ENCODE measurements at places on chromosomes 3 and 15. TPM values are rescaled to one million over a fixed set of nuclear protein-coding genes. Genes with fewer than 3 reads are reported as not detected.

Gene SKIL
- 21.0 TPM for total RNA-seq

Gene KCNMB2
- total RNA-seq, result not detected

Gene CYP8B1
- total RNA-seq, result not detected

GRCh38 chr15:31266712-31267111 is 59.9 kb upstream of the KLF13 start:
- ATAC-seq, result peak; percentile 4

Gene PDIA5
- total RNA-seq, result 19.2 TPM

Gene AGBL1
- not detected for total RNA-seq

GRCh38 chr3:148625991-148626390 is 71.7 kb upstream of the AGTR1 start:
- ATAC-seq, result no peak

DNA sequence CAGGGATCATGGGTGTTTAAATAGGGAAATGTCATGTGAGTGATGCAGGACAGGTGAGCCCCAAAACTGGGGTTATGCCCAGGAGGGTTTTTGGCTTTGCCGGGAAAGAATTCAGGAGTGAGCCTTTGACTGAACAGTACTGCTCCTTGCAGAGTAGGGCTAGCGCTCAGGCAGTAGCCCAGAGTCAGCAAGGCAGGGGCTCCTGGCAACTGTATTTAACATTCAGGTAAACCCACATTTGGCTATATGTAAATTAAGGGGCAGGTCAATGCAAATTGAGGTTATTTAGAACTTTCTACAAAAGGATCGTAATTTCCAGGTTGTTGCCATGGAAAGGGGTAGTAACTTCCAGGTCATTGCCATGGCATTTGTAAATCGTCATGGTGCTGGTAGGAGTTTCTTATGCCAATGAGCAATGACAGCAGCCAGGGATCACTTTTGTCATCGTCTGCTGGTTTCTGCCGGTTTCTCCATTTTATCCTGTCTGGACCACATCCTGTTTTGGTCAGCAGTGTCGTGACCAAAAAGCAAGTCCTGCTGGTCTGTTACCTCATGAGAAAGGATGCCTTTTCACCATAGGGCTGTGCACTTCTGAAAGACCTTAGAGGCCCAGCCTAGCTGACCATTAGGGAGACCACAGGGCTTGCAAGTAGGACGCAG is 24.3 kb downstream of the MTHFS start:
- peak; percentile 95 for ATAC-seq

Gene TM4SF18
- not detected for total RNA-seq

DNA sequence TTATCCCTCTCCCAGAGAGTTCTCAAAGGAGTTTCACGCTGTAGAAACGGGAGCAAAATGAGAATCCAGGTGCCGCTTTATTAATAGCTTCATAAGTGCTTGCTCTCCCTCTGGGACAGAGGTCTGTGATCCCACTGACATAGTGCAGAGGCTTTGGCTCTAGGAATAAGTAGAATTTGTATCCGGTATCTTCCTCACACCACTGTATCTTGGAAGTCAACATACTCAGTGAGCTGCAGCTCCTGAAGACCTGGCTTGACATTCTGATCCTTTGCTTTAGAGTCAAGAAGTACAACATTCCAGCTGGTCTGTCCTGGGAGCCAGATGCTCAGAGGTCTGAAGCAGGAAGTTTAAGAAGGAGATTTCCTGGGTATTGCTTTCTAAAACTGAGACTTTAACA is 323.0 kb downstream of the LPP start:
- no peak for ATAC-seq

DNA sequence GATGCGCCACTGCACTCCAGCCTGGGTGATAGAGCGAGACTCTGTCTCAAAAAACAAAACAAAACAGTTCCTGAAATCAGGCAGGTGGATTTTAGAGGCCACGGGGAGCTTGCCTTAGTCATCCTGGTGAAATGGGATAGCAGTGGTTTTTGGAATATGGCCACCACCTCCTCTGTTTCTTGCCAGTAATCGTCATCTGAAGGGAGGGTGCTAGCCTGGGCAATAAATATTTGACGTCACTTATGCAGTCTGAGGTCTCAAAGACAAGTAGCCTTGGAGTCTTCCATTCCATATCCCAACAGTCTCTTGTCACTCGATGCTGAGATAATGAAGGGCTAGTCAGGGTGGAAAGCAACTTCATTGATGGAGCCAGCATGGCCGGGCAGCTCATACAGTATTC is 55.2 kb downstream of the KCNAB1 start:
- no peak for ATAC-seq

- no peak for ATAC-seq
Observed at GRCh38 chr3:120173056-120173675, 78.9 kb upstream of the GSK3B start.

Gene KLHL40
- not detected for total RNA-seq

Gene SNTN
- not detected for total RNA-seq

- no peak for ATAC-seq
Observed at GRCh38 chr3:139129892-139130291, 85.2 kb upstream of the PRR23C start.

Gene MUC20
- total RNA-seq, result 14.4 TPM

GRCh38 chr3:13654330-13655060 is 105.6 kb downstream of the FBLN2 start:
- ATAC-seq, result peak; percentile 44

Gene XIRP1
- 0.99 TPM for total RNA-seq

DNA sequence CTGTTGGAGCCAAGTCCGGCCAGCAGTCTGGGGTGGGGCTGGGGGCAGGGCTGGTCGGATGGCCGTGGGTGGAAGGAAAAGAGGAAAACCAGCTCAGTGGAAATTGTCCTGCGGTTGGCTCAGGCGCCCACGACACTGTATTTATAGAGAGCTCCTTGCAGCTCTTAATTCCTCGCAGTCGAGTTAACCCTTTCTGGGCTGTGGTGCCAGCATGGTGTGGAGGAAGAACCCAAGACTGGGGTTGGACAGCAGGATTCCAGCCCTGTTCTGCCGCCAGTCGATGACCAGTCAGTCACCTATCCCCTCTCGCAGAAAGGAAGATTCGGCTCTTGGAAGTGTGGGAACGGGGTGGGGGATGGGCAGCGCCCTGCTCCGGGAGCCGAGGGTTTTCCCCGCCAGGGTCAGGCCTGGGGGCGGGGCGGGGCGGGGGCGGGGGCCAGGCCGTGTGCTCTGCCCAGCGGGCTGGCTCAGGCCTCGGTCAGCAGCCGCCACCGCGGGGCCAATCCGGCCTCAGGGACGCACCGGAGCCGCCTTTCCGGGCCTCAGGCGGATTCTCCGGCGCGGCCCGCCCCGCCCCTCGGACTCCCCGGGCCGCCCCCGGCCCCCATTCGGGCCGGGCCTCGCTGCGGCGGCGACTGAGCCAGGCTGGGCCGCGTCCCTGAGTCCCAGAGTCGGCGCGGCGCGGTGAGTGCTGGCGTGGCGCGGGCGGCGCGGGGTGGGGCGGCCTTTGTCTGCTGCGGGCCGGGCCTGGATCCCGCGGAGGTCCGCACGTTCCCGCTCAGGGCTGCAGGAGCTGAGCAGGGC is at the start of gene CD276:
CD276 (plus strand) TSS at position 607 of the 804 bp plus-strand sequence. CDS start 15,257 bp downstream, outside the sequence.
- peak; percentile 67 for ATAC-seq

DNA sequence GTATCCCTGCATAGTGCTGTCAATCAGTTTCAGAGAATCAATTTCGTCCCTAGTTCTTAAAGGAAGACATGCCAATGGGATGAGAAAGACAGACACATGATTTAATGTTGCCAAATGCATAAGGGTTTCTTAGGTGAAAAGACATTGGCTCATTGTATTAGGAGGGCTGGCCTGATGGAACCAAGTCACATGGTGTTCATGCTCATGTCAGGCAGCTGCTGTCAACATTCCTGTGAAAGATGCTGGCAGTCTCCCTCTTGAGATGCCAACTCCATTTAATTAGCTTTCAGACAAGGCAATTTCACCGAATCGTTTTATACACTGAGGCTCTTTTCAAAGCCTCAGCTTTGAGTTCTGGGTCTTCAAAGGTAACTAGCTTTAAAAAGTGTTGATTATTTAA is 16.1 kb upstream of the IL1RAP start:
- no peak for ATAC-seq

DNA sequence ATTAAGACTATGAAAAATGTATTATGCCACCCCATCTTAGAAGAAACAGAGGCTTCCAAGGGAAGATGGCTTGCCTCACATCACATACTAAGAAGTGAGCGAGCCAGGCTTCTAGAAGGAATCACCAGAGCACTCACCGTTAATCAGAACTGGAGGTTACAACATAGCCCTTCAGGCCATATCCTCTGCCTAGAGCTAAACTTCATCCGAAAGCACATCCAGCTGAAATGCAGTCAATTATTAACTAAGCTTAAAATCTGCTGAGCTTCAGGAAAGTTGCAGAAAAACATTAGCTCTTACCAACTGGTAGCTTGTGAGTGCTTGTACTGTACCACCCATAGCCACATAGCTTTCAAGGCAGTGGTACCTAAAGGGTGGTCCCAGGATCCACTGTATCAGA is 483.2 kb downstream of the TBL1XR1 start:
- no peak for ATAC-seq

Gene WDR6
- total RNA-seq, result 154 TPM

Gene TRH
- not detected for total RNA-seq

DNA sequence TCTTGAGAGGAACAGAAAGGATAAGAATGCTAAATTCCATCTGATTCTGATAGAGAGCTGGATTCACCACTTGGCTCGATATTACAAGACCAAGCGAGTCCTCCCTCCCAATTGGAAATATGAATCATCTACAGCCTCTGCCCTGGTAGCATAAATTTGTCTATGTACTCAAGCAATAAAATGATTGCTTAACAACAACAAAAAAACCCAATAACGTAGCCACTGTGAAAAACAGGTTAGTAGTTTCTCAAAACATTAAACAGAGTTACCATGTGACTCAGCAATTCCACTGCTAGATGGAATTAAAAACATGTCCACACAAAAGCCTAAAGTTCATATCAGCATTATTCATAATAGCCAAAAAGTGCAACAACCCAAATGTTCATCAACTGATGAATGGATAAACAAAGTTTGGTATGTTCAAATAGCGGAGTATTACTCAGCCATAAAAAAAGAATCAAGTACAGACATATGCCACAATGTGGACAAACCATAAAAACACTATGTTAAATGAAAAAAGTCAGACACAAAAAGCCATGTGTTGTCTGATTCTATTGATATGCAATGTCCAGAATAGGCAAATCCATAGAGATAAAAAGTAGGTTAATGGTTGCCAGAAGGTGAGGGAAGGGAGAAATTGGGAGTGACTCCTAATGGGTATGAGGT is 16.8 kb downstream of the BCL2L10 start:
- no peak for ATAC-seq

- no peak for ATAC-seq
Observed at GRCh38 chr3:15216501-15216900, 10.5 kb downstream of the CAPN7 start.

Gene FBXW12
- total RNA-seq, result not detected

Gene CADPS
- total RNA-seq, result not detected

DNA sequence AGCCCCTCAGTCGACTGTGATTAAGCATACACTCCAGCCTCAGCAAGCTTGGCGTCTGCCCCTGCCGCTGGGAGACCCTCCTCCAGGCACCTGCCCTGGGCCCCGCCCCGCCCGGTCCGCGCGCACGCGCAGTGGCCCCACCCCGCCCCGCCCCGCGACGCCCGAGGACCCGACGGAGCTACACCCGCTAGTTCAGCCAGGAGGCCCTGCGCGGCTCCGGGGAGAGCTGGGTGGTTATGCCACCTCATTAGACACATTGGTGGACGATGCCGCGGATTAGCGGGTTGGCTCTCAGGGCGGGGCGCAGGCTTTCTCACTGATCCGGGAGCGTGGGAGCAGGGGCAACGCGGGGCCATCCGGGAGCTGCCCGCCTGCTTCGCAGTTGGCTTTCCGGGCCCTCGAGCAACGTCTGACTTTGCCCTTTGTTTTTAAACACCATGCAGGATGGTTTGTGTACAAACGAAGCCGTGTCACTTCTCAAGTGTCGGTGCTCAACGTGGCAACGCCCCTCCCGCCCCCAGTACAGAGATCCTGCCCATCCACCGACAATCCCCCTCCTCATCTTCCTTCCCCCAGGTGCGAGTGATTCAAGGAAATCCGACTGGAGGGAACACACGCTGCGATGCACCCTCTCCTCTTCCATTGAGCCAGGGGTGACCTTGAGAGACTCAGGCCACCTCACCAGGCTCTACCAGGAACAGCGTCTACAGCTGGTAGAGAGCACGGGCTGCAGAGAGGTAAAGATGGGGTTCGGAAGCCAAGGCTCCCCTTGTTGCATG is 109.3 kb downstream of the SHQ1 start:
- ATAC-seq, result peak; percentile 96

- ATAC-seq, result no peak
Observed at GRCh38 chr15:63287109-63287508, 9.7 kb downstream of the APH1B start.

GRCh38 chr3:106827515-106828213 is 549.6 kb upstream of the CCDC54 start:
- ATAC-seq, result no peak

Gene ANKRD34C
- not detected for total RNA-seq

DNA sequence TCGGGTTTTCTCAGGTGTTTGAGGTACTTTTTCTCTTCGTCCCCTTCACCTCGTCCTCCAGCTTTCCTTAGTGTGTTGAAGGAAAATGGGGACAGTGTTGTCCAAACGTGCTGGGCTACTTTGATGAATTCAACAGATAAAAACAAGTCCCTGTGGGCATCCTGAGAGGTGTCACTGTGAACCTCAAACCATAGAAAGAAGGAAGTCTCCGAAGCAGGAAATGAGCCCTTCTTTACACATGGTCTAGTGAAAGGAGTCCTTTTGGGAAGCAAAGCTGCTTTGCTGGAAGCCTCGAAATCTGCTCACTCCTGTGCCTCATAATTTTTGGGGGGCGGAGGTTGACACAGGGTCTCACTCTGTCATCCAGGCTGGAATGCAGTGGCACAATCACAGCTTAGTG is 10.6 kb downstream of the IL17RB start:
- no peak for ATAC-seq

Gene CEMIP
- total RNA-seq, result 0.04 TPM

DNA sequence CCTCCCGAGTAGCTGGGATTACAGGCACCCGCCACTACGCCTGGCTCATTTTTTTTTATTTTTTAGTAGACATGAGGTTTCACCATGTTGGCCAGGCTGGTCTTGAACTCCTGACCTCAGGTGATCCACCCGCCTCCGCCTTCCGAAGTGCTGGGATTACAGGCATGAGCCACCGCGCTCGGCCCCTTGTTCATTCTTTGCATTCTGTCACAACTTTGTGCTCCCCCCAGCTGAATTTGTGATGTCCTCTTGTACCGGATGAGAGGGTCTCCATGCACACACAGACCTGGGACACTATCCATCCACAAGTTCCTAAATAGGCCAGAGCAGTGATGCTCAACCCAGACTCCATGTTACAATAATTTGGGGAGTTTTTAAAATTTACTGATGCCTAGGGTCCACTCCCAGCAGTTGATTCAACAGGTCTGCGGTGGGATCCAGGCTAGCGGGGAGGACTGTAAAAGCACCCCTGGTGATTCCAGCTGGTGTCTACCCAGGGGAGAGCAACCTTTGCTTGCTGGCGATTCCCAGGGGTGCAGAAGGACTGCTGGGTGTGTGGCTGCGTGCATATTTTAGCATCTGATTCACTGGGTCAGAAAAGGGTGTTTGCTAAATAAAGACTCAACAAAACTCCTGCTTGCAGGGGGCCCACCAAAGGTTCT is 1.0 kb downstream of the RASSF1 start:
- ATAC-seq, result no peak

- peak; percentile 40 for ATAC-seq
Observed at GRCh38 chr3:171055336-171056178, 29.0 kb upstream of the SLC2A2 start.

- no peak for ATAC-seq
Observed at GRCh38 chr3:181723625-181724191, 12.0 kb downstream of the SOX2 start.

- no peak for ATAC-seq
Observed at GRCh38 chr3:141632779-141633374, 105.2 kb upstream of the RNF7 start.
